ENCODE measurements at places on chromosomes 3 and 15. TPM values are rescaled to one million over a fixed set of nuclear protein-coding genes. Genes with fewer than 3 reads are reported as not detected.
A peak's percentile ranks its signal among the peaks of the same experiment; 100 is the strongest.

DNA sequence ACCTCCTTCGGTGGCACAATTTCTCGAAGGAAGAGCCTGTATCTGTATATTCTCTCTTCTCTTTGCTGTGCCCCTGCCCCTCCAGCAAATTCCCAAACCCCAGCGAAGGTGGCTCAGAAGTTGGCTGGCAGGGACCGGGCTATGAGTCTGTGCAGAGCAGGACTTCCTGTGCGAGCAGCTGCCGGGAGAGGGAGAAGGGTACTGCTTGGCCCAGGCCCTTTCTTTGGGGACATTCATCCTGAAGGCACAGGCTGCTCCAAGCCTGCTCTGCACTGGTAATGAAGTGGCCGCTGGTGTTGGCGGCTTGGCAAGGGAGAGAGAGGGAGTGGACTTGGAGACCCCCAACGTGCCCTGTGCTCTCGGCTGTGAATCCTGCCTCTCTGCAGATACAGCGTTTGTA is 1.5 kb downstream of the SLC6A11 start:
- peaks cover 72% of the 10 kb centered on the region for H3K27me3 ChIP-seq
- no peak overlapping the region for H3K27ac ChIP-seq
- DNase-seq: no peak
- no peaks in the 10 kb centered on the region for H3K36me3 ChIP-seq

- no peak overlapping the region for H3K4me3 ChIP-seq
- H3K4me1 ChIP-seq: peaks cover 26% of the 10 kb centered on the region
- no peak overlapping the region for H3K27ac ChIP-seq
- peaks cover 50% of the 10 kb centered on the region for H3K27me3 ChIP-seq
Measured at GRCh38 chr3:195717416-195717815, 3.4 kb upstream of the MUC20 start.

GRCh38 chr15:85725019-85725418 is 69.7 kb downstream of the KLHL25 start:
- no peaks in the 10 kb centered on the region for H3K4me1 ChIP-seq
- DNase-seq: no peak
- H3K27ac ChIP-seq: no peak overlapping the region
- no peaks in the 10 kb centered on the region for H3K27me3 ChIP-seq
- H3K4me3 ChIP-seq: no peak overlapping the region

- H3K36me3 ChIP-seq: peaks cover 45% of the 10 kb centered on the region
- DNase-seq: no peak
- H3K27me3 ChIP-seq: no peaks in the 10 kb centered on the region
- H3K27ac ChIP-seq: no peak overlapping the region
Measured at GRCh38 chr15:96303503-96304056, 26.9 kb upstream of the NR2F2 start.

DNA sequence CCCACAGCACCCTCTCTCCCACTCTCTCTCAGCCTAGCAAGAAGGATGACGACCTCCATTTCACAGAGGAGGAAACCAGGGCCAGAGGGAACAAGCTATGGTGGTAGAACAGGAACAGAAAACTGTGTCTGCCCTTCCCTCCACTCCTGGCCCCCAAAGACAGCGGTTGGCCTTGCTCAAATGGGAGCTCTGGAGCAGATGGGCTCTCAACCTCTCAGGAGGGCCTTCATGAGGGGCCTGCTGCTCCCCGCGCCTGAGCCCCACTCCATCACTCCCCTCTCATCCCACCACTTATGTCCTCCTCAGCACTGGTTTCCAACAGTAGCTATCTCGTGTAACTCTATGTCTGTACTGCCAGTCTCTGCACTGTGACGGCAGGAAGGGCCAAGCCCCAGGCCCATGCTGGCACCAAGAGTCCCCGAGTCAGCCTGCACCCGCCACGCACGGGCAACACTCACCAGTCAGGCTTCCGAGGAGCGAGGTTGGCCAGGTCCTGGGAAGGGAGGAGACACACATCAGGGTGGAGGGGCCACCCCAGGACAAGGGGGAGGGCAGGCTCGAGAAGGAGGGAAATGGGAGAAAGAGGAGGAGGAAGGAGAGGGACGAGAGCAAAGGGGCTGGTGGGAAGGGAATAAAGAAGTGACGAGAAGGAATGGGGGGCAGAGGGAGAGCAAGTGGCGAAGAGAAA is 45.5 kb downstream of the PTH1R start:
- DNase-seq: no peak
- no peak overlapping the region for H3K27ac ChIP-seq
- no peaks in the 10 kb centered on the region for H3K27me3 ChIP-seq
- peaks cover 22% of the 10 kb centered on the region for H3K36me3 ChIP-seq

GRCh38 chr3:175335229-175335628 is 476.1 kb downstream of the NAALADL2 start:
- H3K27me3 ChIP-seq: no peaks in the 10 kb centered on the region
- no peak overlapping the region for H3K4me3 ChIP-seq
- H3K4me1 ChIP-seq: peaks cover 8% of the 10 kb centered on the region
- no peak overlapping the region for H3K27ac ChIP-seq

DNA sequence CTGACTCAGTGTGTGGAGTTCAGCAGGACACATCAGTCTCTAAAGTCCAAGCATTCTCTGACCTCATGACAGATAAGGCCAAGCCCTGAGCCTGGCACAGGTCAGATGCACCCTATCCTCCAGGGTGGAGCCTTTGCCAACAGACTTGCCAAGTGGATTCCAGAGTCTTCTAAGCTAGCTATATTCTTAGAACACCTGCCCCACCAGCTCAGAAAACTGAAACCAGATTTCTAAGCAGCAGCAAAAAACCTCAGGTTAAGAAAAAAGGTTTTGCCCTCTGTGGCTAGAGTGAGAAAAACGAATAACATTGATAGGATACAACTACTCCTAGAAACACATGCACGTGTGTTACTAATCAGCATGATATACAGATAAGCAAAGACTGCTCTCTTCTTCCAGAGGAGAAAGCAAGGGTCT is 11.6 kb downstream of the RMDN3 start:
- H3K4me3 ChIP-seq: peak overlapping the region; percentile 69
- H3K27me3 ChIP-seq: no peaks in the 10 kb centered on the region
- no peak for DNase-seq
- peaks cover 28% of the 10 kb centered on the region for H3K4me1 ChIP-seq
- peaks cover 7% of the 10 kb centered on the region for H3K36me3 ChIP-seq

- H3K4me3 ChIP-seq: no peak overlapping the region
- no peak for DNase-seq
- H3K4me1 ChIP-seq: no peaks in the 10 kb centered on the region
- H3K27ac ChIP-seq: no peak overlapping the region
- H3K36me3 ChIP-seq: no peaks in the 10 kb centered on the region
- no peaks in the 10 kb centered on the region for H3K27me3 ChIP-seq
Measured at GRCh38 chr3:41974223-41974622, 12.3 kb upstream of the ULK4 start.

- no peak for DNase-seq
- peaks cover 27% of the 10 kb centered on the region for H3K4me1 ChIP-seq
- no peak overlapping the region for H3K27ac ChIP-seq
- H3K4me3 ChIP-seq: peak overlapping the region; percentile 98
- H3K36me3 ChIP-seq: no peaks in the 10 kb centered on the region
- peaks cover 2% of the 10 kb centered on the region for H3K27me3 ChIP-seq
Measured at GRCh38 chr3:49674497-49674983, 389 bp downstream of the APEH start.

DNA sequence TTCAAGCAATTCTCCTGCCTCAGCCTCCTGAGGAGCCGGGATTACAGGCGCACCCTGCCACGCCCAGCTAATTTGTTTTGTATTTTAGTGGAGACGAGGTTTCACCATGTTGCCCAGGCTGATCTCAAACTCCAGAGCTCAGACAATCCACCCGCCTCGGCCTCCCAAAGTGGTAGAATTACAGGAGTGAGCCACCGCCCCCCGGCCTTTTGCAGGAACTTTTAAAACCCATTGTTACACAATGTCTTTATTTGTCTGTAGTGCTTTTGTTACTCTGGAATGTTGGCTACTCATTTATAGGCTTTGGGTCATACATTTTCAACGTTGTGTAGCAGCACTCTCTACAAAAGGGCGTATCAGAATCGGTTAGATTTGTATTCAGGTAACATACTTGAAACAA is 499.1 kb downstream of the ROBO2 start:
- peaks cover 22% of the 10 kb centered on the region for H3K4me1 ChIP-seq
- no peak for DNase-seq
- no peak overlapping the region for H3K4me3 ChIP-seq
- no peaks in the 10 kb centered on the region for H3K27me3 ChIP-seq
- H3K36me3 ChIP-seq: peaks cover 4% of the 10 kb centered on the region
- H3K27ac ChIP-seq: no peak overlapping the region

DNA sequence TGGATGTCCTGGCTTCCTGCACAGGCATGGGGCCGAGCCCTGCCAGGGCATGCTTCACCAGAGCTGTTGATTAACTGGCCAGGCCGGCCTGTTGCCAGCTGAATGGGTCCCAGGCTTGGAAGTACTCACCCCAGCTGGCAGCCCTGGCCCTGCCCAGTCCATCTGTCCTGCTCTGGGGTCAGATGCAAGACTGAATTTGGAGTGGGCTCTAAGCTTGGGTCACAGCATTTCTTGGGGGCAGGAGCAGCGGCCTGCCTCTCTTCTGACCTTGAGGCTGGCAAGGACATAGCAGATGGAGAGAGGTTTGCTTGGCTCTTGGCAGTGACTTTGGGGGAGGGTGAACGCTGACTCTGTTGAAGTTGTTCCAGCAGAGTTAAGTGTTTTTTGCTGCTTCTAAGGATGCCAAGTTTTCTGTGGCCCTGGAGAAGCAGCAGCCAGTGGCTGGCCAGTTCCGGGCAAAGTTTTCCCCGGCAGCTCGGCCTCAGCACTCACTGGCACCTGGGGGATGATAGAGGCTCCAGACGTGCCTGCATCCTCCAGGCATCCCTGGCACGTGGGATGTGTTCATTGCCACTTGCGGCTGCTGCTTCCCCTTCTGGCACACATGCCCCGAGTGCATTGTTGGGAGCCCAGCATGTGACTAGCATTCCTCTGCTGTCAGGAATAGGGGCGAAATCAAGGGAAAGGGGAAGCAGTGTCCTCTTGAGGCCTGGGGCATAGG is 22.9 kb downstream of the PDIA5 start:
- H3K4me1 ChIP-seq: peaks cover 64% of the 10 kb centered on the region
- H3K27me3 ChIP-seq: no peaks in the 10 kb centered on the region
- DNase-seq: no peak
- H3K36me3 ChIP-seq: peaks cover 16% of the 10 kb centered on the region
- H3K4me3 ChIP-seq: no peak overlapping the region
- peak overlapping the region; percentile 97 for H3K27ac ChIP-seq

GRCh38 chr3:112308151-112308911 is 14.3 kb upstream of the SLC9C1 start:
- peak overlapping the region; percentile 97 for H3K27ac ChIP-seq
- H3K27me3 ChIP-seq: no peaks in the 10 kb centered on the region
- peak overlapping the region; percentile 77 for H3K4me3 ChIP-seq
- DNase-seq: peak; percentile 30
- peaks cover 40% of the 10 kb centered on the region for H3K4me1 ChIP-seq
- H3K36me3 ChIP-seq: no peaks in the 10 kb centered on the region

DNA sequence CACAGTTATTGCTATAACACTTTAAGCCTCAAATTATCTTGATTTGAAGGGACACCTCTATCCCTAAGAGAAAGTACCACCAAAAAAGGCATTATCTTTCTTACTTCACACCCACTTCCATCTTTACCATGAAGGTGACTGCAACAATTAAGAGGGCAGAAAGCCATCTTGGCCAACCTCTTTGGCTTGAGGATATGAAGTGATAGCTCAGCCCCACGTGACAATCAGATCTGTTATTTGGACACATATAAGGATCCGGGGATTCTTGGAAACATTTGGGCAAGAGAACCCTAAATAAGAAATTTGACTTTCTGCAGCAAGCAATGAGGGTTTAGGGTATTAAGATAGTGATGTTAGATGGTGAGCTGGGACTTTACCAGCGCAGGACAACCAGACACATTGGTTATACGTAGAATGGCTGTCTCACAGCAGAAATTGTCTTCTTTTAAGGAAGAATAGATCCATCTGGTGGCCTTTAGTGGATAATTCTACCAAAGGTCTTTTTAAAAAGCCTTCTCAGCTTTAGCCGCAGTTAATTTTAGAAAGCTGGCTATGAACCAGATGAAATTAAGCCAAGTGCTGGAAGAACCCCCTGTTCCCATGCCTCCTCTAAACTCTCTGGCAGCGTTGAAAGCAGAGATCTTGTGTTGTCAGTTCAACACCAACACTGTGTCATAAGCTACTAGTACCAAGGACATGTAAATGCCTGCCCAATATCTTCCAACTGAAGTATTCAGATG is 12.3 kb downstream of the HCLS1 start:
- no peak overlapping the region for H3K4me3 ChIP-seq
- no peak for DNase-seq
- no peaks in the 10 kb centered on the region for H3K4me1 ChIP-seq

DNA sequence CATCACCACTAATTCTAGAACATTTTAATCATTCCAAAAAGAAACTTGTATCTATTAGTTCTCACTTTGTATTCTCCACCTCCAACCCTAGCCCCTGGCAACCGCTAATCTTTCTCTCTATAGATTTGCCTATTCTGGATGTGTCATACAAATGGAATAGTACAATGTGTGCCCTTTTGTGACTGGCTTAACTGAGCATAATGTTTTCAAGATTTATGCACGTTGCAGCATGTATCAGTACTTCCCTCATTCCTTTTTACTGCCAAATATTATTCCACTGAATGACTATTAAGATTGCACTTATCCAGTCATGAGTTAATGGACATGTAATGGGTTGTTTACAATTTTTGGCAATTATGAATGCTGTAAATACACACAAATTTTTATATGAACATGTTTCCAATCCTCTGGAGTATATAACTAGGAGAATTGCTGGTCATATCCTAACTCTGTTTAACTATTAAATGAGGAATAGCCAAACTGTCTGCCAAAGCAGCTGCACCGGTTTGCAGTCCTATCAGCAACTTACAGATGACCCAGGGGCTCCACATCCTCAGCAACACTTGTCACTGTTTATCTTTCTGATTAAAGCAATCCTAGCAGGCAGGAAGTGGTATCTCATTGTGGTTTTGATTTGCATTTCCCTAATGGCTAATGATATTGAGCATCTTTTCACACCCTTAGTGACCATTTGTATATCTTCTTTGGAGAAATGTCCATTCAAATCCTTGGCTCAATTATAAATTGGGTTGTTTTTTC is 42.9 kb downstream of the DCUN1D1 start:
- no peaks in the 10 kb centered on the region for H3K27me3 ChIP-seq
- H3K36me3 ChIP-seq: peaks cover 3% of the 10 kb centered on the region

- no peak for DNase-seq
- peaks cover 7% of the 10 kb centered on the region for H3K4me1 ChIP-seq
- H3K27me3 ChIP-seq: peaks cover 2% of the 10 kb centered on the region
- H3K27ac ChIP-seq: no peak overlapping the region
- no peaks in the 10 kb centered on the region for H3K36me3 ChIP-seq
- H3K4me3 ChIP-seq: no peak overlapping the region
Measured at GRCh38 chr15:54064365-54064764, 86.1 kb downstream of the UNC13C start.

- peaks cover 11% of the 10 kb centered on the region for H3K4me1 ChIP-seq
- H3K27ac ChIP-seq: no peak overlapping the region
- H3K27me3 ChIP-seq: peaks cover under 1% of the 10 kb centered on the region
- DNase-seq: no peak
Measured at GRCh38 chr3:46609944-46610722, 2.2 kb upstream of the FAM240A start.

Gene WNT7A
- 8.4 TPM for total RNA-seq

Gene TRAT1
- not detected for total RNA-seq

Gene DPPA4
- total RNA-seq: 155 TPM

Gene CCDC54
- not detected for total RNA-seq

Gene ISL2
- total RNA-seq: not detected

Gene ROBO1
- total RNA-seq: 88.7 TPM

Gene NME9
- 0.79 TPM for total RNA-seq

Gene CCR2
- total RNA-seq: not detected

Gene CHRM5
- total RNA-seq: not detected

Gene SETMAR
- total RNA-seq: 39.4 TPM

Gene SST
- 4.6 TPM for total RNA-seq

Gene FOXL2
- total RNA-seq: 0.09 TPM

Gene CFAP44
- 11.1 TPM for total RNA-seq

Gene ASB14
- not detected for total RNA-seq

Gene ATP8B4
- total RNA-seq: 0.18 TPM
